Hypothalamus (tissue), 51 donors: ENCODE measurements at places on chromosomes 3 and 15.

DNA sequence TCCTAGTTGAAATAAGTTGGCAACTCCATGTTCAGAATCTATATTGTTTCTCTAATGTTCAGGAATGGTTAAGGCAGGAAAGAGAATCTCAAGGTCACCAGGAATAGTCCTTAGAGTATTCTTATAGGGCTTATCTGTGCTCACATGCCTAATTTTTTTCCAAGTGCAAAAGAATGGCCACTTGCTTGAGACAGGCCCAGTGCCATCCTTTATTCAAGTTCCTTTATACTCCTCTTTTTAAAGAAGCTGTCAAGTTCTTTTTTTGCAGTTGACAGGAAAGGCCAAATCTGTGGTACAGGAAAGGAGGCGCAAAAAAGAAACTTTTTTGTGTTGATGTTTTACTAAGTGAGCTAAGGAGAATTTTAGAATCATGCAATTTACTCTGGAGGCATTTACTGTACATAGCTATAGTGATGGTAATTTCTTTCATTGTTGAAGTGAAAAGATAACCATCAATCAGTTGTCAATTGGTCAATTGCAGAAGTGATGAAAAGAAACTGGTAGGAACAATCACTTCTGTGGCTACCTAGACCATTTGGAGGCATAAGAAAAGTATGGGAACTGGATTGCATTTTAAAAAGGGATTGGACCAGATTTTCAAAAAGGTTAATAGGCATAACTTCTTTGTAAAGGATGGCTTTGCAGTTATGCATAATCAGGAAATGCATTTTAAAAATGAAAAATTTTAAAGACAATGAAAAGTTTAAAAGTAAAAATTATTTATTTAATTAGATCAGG lies 102.5 kb upstream of the SOX2 start:
- DNase-seq = no peak

GRCh38 chr15:78415284-78415683 lies 22.7 kb upstream of the IREB2 start:
- DNase-seq = no peak

GRCh38 chr3:71370467-71370866 lies 213.1 kb downstream of the FOXP1 start:
- DNase-seq = no peak

DNA sequence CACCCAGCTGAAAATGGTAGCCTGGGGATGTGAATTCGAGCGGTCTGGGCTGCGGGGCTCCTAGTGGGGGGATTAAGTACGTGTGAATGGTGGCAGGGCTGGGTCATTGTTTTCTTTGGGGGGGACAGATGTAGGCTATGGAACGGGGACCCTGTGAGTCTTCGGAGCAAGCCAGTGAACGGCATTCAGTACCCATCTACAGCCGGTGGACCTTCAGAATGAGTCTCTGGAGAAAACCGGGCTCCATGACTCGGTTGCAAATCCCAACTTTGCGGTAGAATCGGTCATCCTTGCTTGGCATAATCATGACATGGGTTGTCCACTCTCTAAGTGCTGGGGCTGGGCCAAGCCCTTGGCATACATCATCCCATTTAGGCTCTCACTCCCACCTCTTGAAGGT lies 7.2 kb upstream of the EOMES start:
- DNase-seq = no peak

DNA sequence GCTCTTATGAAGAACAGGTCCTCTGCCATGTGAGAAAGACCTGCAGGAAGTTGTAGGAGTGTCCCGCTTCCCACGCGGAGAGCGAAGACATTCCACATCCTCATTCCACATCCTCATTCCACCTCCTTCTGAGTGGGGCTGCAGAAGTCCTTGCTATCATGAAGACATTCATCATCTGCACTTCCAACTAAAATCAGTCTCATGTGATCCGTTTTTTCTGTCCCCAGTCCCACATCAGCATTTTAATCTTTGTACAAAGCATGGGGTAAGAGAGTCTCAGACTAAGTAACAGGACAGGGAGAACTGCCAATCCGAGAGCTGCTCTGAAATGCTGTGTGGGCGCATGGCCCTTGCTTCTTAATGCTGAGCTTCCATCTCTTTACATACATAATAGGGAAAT lies 227.2 kb downstream of the RSRC1 start:
- DNase-seq = no peak

DNA sequence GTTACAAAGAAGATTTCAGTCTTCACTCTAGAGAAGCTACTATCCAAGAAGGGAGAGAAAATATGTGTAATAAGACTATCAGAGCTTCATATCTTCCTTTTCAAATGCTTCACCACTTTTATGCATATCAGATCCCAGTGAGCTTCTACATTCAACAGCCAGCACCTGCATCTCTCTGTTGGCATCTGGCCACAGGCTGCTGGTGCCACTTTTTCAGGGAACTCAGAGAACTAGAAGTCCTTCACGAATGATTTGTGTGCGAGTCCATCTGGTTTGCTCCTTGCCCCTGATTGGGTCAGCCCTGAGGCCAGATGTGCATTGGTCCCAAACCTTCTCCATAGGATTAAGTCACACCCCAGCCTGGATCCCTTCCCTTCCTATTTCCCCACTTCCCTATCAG lies 22.1 kb downstream of the SNTN start:
- no peak for DNase-seq

GRCh38 chr3:169026543-169027182 lies 636.8 kb downstream of the MECOM start:
- DNase-seq = no peak

- no peak for DNase-seq
These were observed 2.9 kb downstream of the SNRPN start for GRCh38 chr15:24957691-24958090.

DNA sequence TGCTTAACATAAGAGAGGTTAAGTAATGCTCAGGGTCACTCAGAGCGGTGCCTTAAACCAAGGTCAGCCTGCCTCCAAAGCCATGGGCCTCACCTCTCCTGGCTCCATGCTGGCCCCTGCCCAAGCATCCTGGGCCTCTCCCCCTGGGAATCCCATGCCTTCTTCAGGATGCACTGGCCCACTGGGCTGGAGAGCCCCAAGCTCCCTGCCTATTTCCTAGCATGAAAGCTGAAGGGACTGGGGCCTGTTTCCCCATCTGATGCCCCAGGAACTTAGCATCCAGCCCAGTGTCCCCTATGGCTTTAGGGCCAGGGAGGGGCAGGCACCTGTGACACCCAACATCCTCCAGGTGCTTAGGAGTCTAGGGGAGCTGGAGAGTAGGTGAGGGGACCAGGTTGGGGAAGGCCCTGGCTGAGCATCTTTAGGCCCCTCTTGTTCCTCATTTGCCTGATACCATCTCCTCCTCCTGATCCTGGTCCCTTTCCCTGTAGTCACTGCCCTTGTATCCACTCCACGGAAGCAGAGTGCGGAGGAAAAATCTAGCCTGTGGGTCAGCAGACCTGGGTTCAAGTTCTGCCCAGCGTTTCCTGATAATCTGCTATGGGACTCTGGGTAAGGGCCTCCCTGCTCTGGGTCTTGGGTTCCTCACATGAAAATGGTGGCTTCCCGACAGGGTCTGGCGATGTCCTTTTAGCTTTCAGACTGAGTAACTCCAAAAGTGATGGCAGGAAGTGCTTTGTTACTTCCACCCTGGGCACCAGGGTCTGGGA lies 28.6 kb downstream of the EHD4 start:
- no peak for DNase-seq

- no peak for DNase-seq
These were observed 65.7 kb downstream of the SLC12A8 start for GRCh38 chr3:125146626-125147490.

- DNase-seq = no peak
These were observed 261.0 kb downstream of the MFSD1 start for GRCh38 chr3:159062734-159063410.

GRCh38 chr15:75349851-75350588 lies 3.2 kb downstream of the NEIL1 start:
- DNase-seq = no peak

- DNase-seq = no peak
These were observed 7.4 kb upstream of the FNDC3B start for GRCh38 chr3:172031996-172032395.

DNA sequence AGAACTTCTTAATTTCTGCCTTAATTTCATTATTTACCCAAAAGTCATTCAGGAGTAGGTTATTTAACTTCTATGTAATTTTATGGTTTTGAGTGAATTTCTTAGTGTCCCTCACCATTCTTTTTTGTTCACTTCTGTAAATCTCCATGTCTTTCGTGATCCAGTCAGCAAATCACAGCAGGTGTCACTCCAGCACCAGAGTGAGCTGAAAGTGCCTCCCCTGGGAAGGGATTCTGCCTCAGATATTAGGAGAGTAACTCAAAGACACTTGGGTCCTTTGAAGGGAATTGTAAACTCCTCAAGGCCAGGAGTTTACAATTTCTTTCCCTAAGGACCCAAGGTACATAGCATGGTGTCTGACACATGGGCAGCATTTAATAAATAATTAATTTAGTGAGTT lies 207.6 kb upstream of the AZI2 start:
- no peak for DNase-seq

DNA sequence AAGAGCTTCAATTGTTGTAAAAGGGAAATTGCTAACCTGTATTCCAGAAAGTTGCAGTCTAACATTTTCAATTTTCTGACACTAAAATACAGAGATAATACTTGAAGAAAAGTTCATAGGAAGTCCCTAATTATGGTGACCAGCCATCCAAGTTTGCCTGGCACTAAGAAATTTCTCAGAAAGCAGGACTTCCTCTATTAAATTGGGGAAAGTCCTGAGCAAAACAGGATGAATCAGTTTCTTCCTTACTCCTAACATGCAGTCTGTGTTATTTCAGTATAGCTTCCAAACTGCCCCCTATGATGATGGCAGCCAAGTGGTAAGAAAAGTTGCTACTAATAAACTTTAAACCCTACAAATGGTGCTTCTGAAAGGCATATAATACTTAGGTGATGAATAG lies 133.5 kb upstream of the SGO1 start:
- DNase-seq = no peak

DNA sequence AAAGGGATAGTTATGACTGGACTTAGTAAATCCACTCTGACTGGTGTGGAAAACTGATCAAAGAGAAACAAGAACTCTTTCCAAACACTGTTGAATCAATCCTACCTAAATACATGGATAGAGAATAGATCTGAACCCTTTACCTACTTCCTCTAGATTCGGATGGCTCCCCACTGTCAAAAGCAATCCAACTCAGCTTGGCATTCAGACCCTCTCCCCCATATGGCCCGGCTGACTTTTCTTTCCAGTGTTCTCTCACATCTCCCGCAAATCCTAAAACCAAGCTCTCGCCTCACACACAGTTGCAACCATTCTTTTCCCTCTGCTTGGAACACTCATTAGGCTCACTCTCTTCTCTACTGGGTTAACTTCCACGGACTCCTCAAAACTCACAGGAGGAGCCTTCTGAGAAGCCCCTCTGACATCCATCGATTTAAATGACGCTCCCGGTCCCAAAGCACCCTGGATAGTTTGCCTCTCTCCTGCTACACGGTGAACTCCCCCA lies 639 bp downstream of the SPICE1 start:
- DNase-seq = no peak
